Naive B cell (primary cell): ENCODE measurements at places on chromosomes 16 and 17.

- DNase-seq: no peak
Measured at GRCh38 chr17:40295488-40296436, 8.1 kb downstream of the CDC6 start.

GRCh38 chr17:69535016-69535570 is 120.6 kb downstream of the MAP2K6 start:
- DNase-seq: no peak

DNA sequence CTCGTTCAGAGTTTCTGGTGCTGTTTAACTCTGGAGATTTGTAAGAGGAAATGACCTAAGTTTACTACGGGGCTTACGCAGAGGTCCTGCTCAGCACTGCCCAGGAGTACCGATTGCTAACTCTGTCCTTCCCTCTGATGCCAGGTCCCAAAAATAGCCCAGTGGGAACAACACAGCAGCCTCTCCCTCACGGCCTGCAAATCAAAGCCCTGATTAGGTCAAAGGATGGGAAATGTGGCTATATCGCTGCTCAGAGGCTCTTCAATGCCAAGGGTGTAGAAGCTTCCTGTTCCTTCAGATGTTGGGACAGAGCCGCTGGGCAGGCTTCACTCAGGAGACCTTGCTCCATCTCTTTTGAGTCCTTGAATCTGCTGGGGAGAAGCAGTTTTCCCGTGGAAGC is 174.2 kb upstream of the KCNJ16 start:
- no peak for DNase-seq

DNA sequence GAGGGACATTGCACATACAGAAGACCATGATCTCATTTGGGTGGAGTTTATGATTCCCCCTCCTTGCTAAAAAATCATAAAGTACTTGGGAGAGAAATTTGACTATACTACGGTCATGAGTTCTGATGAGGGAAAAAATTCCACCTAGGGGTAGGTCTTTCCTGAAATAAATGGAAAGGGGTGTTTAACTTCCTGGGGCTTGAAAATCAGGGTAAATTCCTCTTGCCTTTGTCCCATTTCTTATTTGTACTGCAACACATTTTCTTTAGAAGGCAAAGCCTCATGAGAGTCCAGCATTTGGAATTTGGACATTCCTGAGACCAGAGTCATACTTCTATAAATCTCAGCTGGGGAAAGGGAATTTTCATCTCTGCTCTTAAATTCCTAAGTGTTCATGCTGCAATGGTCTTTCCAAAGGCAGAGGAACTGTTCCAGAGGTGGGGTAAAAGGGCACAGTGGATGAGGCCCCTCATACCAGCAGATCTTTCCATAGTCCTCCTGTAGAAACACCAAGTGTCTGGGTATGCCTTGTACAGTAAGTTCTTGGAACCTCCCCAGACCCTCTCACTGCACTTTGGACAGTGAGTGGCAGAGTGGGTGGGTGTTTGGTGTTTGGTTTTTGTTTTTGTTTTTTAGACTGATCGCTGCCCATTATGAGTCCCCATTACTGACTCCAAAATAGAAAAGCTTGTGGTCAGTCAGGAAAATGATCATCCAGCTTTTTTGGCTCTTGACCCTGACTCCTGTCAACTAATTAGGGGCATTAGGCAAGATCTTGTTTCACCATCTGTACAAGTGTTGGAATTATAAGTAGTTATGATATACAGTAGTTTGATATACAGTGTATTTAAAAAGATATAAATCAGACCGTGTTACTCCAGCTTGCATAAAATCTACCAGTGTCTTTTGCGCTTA is 6.0 kb downstream of the LYRM1 start:
- no peak for DNase-seq

GRCh38 chr16:4265676-4266075 is 7.1 kb downstream of the TFAP4 start:
- DNase-seq: no peak

DNA sequence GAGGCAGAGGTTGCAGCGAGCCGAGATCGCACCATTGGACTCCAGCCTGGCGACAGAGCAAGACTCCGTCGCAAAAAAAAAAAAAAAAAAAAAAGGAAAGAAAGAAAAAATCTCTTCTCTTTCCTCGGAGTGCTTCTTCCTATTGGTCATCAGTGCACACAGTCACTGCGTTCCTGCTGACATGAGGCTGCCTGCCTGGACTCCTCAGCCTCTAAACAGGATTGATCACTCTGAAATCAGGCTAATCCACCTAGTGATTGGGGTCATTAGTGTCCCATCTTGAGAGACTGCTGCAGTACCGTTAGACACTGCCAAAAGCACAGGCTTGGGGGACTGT is 30.8 kb downstream of the PLCD3 start:
- no peak for DNase-seq

DNA sequence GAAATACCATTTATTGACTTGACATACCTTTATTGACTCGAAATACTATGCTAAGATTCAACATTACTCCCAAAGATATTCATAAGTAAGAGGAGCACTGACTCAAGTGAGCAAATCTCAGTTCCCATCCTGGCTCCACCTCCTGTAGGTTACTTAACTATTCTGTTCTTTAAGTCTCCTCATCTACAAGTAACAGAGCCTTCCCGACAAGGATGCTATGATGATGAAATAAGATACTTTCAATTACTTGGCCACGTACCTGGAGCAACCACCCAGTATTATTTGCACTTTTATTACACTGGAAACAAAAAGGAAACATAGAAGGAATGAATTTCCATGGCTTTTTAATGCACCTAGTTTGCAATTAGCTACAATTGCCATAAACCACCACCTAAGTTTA is 16.3 kb downstream of the KANSL1 start:
- DNase-seq: no peak

GRCh38 chr16:74726716-74727115 is 26.1 kb upstream of the MLKL start:
- DNase-seq: no peak

GRCh38 chr17:81428948-81429774 is 33.9 kb downstream of the BAHCC1 start:
- DNase-seq: peak; percentile 27

GRCh38 chr16:86240716-86241363 is 269.5 kb upstream of the FOXF1 start:
- DNase-seq: no peak

DNA sequence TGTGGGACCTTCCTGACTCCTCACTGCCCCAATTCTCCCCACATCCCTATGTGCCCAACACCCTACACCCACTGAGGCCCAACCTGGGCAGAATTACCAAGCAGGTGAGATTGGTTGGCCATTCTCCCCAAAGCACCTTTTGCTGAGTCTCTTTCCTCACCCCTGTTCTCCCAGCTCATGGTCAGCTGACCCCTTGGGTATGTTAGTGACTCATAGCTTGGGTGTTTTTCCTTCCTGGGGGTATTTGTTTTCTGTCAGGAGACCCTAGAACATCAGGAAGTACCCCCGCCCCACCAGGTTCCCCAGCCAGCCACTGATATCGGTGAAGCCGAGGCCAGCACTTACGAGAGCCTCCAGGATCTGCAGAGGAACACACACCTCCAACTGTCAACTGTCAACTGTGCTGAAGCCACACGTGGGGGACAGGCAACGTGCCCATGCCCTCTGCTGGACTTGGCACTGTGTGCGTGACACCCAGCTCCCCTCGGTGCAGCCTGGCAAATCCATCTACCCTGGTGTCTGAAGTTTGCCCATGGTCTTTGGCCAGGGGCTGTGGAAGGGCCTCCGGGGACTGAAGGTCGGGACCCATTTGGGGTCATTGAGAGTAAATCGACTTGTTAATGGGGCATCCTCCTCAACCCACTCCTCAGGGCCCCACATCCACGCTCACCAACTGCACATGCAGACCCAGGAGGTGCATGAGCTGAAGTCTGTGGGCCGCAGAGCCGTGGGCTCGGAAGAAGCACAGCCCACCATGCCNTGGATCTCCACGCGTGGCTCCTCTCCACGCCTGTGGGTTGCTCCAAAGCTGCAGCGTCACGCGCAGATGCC is 53.1 kb downstream of the METRNL start:
- no peak for DNase-seq
